ENCODE measurements at places on chromosomes 4 and X.

DNA sequence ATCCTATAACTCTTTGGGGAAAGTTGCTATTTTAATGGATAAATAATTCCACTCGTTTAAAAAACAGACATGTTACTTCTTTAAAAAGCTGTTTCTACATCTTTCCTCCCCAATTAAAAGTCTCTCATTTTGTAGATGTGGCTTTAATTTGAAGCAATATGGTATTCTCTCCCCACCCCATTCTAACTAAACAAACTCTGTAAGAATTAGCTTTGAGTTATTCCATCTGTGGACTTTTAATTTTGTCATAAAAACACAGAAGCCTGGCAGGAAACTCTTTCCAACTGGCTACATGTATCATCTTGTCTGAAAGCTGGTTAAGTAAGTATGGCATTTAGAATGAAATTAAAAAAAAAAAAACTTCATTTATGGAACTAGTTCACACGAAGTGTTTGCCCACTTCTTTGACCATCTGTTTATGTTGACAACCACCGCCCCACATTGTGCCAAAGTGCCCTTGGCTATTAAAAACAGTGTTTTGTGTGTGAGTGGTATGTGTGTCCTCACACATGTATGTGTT lies 140.3 kb downstream of the NAA11 start:
- no peak for DNase-seq

DNA sequence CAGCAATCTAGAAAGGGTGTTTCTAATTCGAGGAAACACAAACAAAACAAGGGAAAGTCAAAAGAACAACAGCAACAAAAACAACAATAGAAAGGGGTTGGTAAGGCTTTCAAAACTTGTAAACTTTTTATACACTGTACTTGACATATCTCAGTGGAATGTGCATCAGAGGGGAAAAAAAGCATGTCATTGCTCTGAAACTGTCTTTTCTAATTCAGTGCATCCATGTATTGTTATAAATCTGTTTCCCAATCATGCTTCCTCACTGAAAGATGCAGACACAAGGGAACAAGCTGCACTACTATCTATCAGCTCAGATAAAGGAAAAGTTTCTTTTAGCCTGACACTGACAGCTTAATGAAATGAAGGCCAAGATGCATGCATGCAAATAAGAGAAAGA lies 44.2 kb upstream of the PCDH18 start:
- no peak for DNase-seq

GRCh38 chr4:11881947-11882346 lies 453.3 kb upstream of the HS3ST1 start:
- DNase-seq: no peak

- no peak for DNase-seq
These were observed 13.3 kb downstream of the FUNDC1 start for GRCh38 chrX:44529310-44529709.

GRCh38 chr4:7831330-7831729 lies 108.3 kb downstream of the AFAP1 start:
- DNase-seq: peak; percentile 25

DNA sequence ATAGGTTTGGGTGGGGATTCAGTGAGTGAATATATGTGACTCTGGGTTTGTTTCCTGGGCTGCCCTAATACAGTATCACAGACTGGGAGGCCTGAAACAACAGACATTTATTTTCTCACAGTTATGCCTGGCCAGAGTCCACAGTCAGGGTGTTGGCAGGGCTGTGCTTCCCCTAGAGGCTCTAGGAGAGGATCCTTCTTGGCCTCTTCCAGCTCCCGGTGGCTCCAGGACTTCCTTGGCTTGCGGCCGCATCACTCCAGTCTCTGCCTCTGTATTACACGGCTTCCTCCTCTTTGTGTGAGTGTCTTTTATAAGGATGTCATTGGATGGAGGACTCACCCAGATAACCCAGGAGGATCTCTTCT lies 5.2 kb upstream of the JAKMIP1 start:
- no peak for DNase-seq

GRCh38 chr4:102862016-102862415 lies 6.8 kb upstream of the CISD2 start:
- DNase-seq: no peak

- no peak for DNase-seq
These were observed 72.0 kb downstream of the FAT1 start for GRCh38 chr4:186651624-186652023.

GRCh38 chr4:89879215-89879614 lies 15.4 kb upstream of the MMRN1 start:
- DNase-seq: no peak

- no peak for DNase-seq
These were observed 106.2 kb downstream of the SMIM20 start for GRCh38 chr4:26020083-26020668.

GRCh38 chrX:36861601-36862000 lies 146.6 kb upstream of the FAM47C start:
- no peak for DNase-seq

DNA sequence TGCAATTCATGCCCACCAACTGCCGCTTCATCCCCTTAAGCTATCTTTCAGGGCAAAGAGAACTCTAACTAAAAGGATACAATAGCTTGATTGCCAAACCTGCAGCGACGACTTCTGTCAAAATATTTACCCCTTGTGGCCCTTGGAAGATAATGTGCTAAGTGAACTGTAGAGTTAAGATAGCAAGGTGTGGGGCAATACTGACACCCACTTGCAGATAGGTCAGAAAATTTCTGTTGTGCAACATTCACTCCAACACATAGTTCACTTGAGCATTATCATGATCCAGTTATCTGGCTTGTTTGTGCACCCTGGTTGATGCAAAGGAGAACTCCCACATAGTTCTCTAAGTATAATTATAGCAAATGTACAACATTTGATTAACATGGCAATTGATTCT lies 55.6 kb downstream of the RHOXF2B start:
- DNase-seq: no peak

GRCh38 chr4:170110285-170110672 lies 20.5 kb upstream of the AADAT start:
- no peak for DNase-seq

- DNase-seq: no peak
These were observed 200.6 kb upstream of the FTHL17 start for GRCh38 chrX:31272472-31272775.

GRCh38 chr4:78162821-78163220 lies 105.7 kb downstream of the FRAS1 start:
- no peak for DNase-seq

DNA sequence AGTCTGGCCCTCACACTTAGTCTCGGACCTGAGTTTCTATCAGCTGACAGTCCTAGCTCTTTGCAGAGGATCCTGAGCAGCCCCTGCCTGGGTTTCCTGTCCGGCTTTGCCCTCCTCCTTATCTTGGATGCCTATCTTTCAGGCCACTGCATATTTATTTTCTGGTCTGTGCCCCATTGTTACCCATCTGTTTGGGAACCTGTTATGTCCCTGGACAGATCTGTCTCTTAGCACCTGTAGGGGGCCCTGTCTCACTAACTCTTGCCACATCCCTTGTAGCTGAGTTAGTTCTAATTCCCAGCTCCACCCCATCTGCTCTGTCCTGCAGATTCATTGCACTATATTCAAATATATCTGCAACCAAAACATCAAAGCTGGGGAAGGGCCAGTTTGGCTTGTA lies 514.9 kb upstream of the LCORL start:
- no peak for DNase-seq

DNA sequence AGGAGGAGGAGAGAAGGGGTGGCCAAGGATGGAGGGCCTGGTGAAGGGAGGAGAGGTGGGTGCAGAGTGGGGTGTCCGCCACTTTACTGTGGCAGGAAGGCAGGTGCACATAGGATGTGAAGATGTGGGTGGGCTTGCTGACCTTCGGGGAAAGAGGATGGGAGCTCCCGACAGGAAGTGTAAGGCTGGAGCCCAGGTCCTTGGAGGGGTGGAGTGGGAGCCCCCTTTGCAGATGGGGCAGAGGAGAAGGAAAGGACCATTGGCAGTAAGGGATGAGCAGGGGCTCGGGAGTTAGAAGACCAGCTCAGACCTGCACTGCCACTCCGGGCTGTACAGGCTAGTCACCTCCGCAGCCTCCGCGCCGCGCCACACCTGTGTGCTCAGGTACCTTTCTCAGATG lies 89.5 kb downstream of the EVC start:
- no peak for DNase-seq

GRCh38 chr4:102355748-102356147 lies 10.5 kb upstream of the SLC39A8 start:
- no peak for DNase-seq

- DNase-seq: no peak
These were observed 458.0 kb upstream of the NWD2 start for GRCh38 chr4:36786519-36786918.

DNA sequence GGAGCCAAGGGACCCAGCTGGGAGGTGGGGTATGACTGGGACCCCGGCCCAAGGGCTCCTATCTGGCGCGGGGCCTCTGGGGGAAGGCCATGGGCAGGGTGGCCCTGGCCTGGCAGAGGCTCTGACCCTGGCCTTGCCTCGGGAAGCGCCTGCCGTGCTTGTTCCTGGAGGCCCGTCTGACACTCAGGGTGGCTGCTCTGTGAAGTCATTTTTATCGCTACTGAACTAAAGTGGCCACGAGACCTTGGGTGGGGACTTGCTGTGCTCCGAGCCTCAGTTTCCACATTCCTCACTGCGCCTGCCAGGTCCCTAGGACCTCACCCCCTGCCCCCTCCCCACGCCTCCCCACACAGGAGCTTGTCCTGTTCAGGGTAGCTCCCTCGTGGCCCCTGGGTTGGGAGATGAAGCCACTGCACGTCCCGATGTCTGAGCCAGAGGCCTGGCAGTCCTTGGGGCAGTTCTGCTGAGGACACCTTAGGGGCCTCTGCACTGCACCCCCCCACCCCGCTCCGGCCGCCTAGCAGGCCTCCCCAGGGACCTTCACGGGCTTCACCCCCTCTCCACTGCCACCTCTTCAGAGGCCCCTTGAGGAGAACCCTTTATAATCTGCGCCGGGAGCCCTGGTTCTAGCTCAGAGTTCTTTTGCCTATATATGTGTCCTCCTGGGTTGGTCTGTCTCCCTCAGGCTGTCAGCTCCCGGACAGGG lies 639 bp upstream of the SORCS2 start:
- DNase-seq: no peak

DNA sequence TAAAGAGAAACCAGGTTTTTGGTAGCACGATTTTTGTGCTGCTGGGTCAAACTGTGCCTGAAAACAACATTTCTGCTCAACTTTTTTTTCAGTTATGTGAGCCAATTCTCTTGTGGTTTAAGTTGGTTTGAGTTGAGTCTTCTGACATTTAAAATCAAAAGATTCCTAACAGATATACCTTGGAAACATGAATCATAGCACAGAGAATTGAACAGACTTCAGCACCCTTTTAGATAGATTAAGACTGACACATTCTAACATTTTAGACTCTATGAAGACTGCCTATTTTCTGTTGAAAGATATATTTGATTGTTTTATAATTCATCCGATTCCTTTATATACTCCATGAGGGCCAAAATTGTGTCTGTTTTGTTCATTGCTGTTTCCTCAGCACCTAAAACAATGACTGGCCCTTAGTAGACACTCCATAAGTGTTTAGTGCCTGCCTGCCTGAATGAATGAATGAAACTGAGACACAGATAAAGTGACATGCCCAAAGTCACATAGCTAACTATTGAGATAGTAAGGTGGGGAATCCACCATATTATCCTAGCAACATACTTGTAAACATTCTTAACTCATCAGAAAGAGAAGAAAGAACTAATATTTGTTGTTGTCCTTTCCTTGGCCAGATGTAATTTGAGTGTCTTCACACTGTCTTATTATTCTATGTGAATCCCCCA lies 624.0 kb downstream of the MID1IP1 start:
- no peak for DNase-seq

GRCh38 chr4:85783483-85783882 lies 308.5 kb downstream of the ARHGAP24 start:
- DNase-seq: no peak

- peak; percentile 42 for DNase-seq
These were observed 50.2 kb downstream of the DDX3X start for GRCh38 chrX:41384051-41384705.

DNA sequence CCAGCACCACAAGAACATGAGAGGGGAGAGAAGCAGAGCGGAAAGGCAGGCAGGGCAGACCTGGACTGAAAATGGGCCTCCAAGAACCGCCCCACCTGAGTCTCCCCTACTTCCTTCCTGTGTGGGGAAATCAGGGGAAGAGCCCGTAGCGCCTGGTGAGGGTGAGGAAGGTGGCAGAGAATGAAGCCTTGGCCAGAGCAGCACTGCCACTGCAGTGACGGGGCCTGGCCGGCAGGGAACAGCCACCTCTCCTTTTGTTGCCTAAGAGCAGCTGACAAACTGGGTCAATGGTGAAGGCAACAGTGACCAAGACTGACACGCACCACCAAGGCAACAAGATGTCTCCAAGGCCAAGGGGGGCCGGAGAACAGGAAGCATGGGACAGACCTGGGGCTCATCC lies 58.4 kb upstream of the CBR4 start:
- no peak for DNase-seq

GRCh38 chr4:153643406-153644383 lies 40.4 kb upstream of the TLR2 start:
- DNase-seq: no peak

DNA sequence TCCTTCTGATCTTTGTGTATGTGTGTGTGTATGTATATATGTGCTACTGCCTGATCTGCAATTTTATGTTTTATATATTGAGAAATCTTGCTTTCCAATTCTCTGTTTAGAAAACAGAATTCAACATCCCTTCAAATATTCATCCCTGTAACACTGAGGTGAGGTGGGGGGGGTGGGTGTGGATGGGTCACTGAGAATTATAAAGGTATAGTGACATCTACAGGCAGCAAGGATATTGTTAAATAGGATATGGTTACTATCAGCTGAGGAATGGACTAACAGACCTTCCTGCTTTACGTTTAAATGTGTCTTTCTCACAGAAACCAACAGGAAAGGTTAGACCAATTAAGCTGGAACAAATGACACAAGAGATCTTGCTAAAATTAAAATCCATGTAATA lies 19.0 kb upstream of the MAGEB2 start:
- DNase-seq: no peak

- no peak for DNase-seq
These were observed 117.2 kb downstream of the KDM6A start for GRCh38 chrX:44989995-44990770.

DNA sequence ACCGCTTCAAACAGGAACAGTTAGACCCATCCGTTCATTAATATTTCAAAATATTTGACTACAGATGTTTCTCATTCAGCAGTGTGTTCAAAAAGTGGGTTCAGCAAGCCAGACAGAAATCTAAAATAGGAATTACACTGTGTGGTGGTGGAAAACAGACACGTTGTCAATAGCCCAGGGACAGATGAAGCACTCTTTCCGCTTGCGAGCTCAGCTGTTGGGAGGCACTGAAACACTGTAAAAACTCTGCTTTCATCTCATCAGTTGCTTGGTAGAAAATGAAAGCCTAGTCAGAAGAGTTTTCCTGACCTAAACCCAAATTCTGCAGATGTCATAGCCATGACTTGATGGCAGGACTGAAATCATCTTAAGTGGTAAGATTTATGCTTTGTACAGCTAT lies 38.5 kb downstream of the LRP2BP start:
- DNase-seq: no peak

DNA sequence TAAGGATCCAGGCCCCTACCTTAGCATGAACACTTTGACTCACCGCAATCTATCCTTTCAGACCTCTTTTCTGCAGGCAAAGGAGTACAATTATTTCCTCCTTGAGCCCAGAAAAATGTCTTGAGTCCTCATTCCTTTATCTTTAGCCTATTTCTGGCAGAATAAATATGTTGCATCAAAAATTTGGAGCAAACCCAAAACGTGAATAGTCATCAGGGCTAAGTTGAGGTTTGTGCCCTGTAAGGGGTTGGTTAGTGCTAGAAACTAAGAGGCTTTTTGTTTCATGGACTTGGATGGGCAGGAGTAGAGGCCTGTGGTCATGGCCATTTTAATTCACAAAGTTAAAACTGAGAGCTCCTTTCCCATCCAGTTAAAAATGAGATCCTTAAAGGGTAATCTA lies 460.3 kb downstream of the GBA3 start:
- no peak for DNase-seq
